Stimulated activated CD8-positive, alpha-beta memory T cell treated with anti-CD3 and anti-CD28 coated beads, Interleukin-4, amount 100 ng/mL, for 1 hour (primary cell): ENCODE measurements at places on chromosomes 1 and 21.

DNA sequence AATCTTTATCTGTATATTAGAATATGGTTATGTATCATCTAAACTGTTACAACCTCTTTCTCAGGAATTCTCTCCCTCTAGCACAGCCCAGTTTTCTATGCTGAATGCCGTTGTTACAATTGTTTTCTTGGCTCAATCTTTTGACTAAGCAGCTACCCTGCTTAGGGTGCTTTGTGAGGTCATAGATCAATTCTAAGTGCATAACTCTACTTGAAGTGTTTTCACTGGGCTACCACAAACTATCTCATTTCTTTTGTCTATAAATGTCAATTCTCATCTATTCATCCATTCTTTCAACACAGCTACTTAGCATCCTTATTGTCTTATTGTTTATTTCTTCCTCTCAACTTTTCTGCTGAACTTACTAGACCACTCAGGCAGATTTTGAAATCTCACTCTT, 77.1 kb downstream of the CEP350 start:
- no peak for DNase-seq

DNA sequence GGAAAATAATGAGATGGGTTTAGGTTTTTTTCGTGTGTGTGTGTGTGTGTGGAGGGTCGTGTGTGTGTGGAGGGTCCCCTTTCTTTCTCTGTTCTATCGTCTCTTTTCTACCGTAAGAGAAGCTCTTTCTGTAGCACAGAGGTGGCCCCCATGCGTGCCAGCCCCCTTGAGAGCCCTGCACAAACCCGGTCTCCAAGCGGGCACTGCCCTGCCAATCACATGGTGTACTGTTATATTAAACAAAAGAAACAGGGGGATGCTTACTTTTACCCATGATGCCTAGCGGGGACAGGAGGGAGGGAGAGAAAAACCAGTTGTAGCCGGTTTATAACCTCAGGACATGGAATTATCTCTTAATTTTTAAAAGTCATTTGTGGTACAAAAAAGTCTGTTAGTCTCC, 41.0 kb downstream of the GATAD2B start:
- no peak for DNase-seq

DNA sequence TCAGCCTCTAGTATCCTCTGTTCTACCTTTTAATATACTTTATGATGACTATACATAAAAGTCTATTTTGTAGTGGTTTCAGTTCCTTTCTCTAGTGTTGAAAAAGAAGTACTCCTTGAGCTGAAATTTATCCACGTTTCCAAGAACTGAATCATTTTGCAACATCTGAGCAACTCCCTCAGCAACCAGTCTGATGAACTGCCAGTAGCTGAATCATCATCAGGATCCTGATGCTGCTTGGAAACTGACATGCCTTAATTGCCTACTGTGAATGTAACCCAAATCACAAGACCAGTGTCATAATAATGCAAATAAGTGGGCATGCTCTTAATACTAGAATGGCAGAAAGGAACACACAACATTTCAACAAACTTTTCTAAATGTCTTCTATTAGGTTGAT, 103.3 kb downstream of the CYYR1 start:
- no peak for DNase-seq

- DNase-seq, result no peak
These were observed 286.6 kb downstream of the COL11A1 start for GRCh38 chr1:102821707-102822106.

- DNase-seq, result no peak
These were observed 193.1 kb downstream of the ST6GALNAC3 start for GRCh38 chr1:76267631-76268030.

- no peak for DNase-seq
These were observed 338.3 kb downstream of the NEGR1 start for GRCh38 chr1:71944006-71944405.

GRCh38 chr1:167981933-167982332, 45.1 kb upstream of the MPC2 start:
- no peak for DNase-seq

DNA sequence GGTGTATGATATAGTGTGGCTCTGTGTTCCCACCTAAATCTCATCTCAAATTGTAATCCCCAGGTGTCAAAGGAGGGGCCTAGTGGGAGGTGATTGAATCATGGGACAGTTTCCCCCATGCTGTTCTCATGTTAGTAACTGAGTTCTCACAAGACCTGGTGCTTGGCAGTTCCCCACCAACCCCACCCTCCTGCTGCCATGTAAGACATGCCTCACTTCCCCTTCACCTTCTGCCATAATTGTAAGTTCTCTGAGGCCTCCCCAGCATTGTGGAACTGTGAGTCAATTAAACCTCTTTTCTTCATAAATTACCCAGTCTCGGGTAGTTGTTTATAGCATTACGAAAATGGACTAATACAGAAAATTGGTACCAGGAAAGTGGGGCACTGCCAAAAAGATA, 1705.3 kb downstream of the NCAM2 start:
- no peak for DNase-seq

DNA sequence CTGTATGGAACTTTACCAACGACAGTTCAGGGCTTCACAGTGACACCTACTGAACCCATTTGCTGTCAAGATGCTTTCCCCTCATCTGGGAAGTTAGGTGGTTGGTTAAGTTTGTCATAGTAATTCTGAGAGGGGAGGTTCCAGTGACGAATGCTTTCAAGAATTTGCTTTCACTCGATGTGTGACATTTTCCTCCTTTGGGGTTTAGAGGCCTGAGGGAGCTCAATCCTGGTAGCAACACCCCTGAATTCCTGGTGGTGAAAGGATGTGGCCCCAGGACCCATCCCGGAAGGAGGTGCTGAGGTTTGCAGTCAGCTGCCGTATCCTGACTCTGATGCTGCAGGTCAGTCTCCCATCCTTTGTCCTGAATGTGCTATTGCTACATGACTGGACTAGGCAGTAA, 2.8 kb downstream of the PIGV start:
- DNase-seq, result no peak

DNA sequence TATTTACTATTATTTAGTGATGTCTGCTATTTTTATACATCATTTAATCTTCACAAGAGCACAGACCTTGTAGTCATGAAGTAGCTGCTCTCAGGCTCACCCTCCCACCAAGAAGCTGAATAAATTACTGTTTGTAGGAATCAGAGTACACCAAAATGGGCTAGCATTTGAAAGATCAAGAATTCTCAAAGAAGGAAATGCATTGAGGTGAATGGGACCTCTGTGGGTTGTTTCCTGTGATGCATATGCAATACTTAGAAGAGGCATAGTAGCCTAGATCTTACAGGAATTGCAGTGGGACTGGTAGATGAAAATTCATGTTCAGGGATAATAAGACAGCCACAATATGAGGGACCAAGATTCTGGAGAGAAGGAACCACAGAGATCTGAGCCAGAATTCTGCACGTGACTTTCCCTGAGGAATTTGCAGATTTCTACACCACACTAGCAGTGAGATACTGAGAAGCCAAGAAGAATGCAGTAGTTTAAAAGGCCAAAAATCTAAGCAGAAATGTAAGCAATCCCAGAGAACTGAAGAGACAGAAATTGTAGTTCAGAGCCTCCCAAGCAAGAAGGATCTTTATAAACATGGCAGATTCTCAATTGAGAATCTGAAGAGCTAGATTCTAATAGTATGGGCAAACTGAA, 307.0 kb downstream of the ST6GALNAC3 start:
- DNase-seq, result no peak

- DNase-seq, result no peak
These were observed 6.1 kb downstream of the ERRFI1 start for GRCh38 chr1:8020032-8020431.
